HS-5 (cell line): ENCODE measurements at places on chromosomes 7 and 10.
A peak's percentile ranks its signal among the peaks of the same experiment; 100 is the strongest.

GRCh38 chr7:79980376-79980775 lies 154.3 kb upstream of the GNAI1 start:
- no peak for DNase-seq

DNA sequence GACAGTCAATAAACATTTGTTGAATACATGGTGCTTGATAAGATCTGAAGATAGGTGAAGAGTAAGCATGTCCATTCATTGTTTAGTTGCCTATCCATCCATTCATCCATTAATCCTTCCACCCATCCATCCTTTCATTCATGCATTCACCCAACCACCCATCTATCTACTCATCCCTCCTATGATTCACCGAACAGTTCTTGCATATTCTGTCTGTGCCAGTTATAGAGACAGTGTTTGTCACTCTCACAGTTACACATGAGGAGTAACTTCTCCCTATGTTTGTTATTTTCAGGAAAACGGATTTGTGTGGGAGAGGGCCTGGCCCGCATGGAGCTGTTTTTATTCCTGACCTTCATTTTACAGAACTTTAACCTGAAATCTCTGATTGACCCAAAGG lies 86.0 kb upstream of the CYP2C9 start:
- DNase-seq: no peak

DNA sequence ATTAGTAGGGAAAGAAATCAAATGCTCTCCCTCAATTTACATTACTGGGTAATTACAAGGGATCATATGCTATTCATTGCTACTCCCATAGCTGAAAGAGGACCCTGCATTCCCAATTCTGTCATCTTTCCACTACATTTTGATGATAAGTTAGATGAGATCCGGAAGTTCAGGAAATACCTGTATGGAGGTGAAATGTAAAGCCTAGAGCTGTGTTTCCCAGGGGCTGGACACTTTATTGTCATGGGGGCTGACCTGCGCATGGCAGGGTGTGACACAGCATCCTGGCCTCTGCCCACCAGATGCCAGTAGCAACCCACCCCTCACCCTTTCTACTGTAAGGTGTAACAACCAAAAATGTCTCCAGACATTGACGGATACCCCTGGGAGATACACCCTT lies 56.6 kb downstream of the HECW1 start:
- DNase-seq: no peak

DNA sequence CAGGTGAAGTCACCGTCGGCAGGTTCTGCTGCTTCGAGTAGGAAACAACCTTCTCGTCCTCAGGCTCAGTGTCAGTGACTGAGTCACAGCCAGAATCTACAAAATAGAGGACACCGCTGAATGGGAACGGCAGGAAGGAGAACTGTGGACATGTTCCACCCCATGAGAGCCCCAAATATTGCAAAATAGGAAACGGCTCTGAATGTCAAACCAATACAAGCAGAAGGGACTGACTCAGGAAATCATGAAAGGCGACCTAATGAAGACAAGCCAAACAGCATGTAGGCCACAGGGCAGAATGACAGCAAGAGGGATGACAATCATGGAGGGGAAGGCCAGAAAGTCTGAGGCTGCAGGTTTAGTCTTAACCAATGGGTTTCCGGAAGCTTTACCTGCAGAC lies 63.5 kb downstream of the PIK3AP1 start:
- DNase-seq: no peak

- DNase-seq: no peak
Measured at GRCh38 chr10:63003816-63004453, 129.2 kb upstream of the NRBF2 start.

DNA sequence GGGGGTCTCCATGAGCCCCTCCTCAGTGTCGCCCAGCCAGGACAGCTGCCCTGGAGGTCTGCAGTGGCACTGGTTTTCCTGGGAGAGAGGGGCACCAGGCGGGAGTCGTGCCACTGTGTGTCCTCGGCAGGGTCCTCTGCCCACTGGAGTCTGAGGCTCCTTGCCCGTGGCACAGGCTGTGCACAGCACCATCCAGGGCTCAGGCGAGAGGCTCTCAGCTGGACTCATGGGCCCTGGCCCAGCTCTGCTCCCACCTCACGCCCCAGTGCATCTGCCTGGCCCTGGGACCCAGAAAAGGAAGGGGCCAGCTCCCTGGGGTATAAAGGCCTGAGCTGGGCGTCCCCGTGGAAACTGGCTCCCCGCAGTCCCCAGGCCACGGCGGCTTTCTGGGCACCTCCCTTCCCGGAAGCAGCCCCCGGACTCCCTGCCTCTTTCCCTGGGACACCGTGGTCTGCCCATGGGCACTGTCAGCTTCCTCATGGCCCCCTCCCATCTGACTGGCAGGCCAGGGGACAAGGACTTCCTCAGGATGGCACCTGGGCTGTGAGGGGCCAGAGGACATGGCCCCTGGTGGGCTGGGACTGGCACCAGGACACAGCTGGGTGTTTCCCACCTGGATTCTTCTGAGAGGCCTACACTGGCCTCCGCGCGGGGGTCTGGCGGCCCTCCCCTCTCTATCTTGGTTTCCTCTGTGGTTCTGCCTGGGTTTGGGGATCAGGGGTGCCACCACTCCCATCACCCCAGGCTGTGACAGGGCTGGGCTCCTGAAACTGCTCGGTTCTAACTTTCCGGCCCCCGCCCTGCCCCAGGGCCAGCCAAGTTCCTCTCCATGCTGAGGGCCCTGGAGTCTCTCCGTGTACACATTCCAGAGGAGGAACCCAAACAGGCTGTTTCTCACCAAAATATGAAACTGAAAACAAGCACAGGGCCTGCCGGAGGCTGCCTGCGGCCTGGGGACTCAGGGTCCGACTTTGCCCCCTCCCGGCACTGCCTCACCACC lies 5.5 kb downstream of the FOXL3 start:
- DNase-seq: no peak

DNA sequence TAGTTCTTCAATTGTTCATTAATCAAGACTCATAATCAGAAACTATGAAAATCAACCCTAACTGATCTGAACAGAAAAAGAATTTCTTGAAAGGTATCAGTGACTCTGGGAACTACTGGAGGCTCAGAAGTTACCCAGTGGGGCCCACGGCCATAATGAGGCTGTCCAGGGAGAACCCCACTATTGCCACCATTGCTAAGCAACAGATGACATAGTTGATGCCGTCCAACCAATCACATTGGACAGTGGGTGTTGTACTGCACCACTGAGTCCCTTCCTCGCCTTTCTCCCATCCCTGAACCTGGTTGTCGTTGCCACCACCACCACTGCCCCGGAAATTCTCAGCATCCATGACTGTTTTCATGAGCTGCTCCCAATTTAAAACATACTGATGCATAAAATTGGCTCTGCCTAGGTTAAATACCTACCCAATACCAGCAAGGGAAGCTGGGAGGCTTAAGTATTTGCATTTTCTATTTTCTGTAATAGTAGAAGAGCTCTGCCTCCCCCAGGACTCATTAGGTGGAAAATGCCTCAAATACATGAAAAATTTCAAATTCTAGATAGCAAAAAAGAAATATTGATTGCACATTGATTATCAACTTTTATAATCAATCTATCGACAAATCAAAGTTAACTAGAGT lies 26.7 kb upstream of the USP6NL start:
- no peak for DNase-seq

DNA sequence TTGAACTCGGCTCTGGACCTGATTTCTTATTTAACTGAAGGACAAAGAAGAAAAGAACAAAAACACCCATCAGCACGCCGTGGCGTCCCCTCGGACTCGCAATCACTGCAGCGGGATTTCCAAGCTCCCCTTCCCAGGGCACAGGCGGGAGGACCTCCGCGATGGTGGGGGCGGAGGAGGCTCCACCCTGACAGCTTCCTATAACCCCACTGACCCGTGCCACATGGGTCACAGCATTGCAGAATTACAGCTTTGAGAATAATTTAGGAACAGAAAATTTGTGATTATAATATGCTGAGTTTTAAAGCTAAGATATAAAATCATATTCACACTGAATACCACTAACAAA lies 129.7 kb upstream of the SEC61G start:
- no peak for DNase-seq

GRCh38 chr7:36062154-36062815 lies 90.8 kb upstream of the EEPD1 start:
- no peak for DNase-seq

DNA sequence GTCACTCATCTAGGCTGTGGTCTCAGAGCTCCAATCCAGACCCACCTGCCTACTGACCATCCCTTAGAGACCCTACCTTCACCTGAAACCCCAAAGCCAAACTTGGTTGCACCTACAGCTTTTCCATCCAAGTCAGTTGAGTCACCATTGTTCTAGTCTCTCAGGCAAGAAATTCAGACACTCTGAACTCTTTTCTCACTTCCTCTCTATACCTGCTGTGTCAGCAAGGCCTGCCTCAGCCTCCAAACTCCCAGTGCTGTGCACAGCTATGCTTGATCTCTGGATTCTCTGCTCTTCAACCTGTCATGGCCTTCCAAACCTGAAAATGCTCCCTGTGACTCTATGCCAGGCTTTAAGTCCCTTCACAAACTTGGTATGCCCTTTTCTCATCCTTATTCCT lies 47.4 kb upstream of the MTURN start:
- no peak for DNase-seq

GRCh38 chr10:122141821-122142640 lies 129.1 kb upstream of the BTBD16 start:
- DNase-seq: no peak

- no peak for DNase-seq
Measured at GRCh38 chr10:56928714-56929113, 567.7 kb upstream of the ZWINT start.

GRCh38 chr10:98316170-98316569 lies 48.2 kb upstream of the LOXL4 start:
- no peak for DNase-seq

- DNase-seq: peak; percentile 68
Measured at GRCh38 chr10:97673736-97674525, 13.1 kb downstream of the AVPI1 start.

GRCh38 chr7:93279541-93279940 lies 47.4 kb downstream of the VPS50 start:
- no peak for DNase-seq

GRCh38 chr7:8579661-8580194 lies 146.3 kb downstream of the NXPH1 start:
- DNase-seq: no peak

DNA sequence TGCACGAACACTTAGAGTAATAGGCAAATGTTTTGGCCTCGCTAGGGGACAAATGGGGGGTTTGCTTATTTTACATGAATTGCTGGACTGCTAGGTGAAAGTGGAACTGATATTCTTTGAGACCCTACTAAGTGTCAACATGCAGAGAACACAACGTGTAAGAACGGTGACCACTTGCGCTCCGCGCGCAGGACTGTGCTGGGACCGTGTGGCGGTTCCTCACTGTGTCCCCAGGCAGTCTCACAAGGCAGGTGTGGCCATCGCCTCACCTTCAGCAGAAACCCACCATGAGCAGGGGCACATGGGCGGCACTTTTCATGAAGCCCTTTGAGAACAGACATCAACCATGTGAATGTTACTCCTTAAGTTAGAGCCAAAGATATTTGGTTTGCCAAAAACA lies 27.2 kb downstream of the PTPRN2 start:
- DNase-seq: no peak

DNA sequence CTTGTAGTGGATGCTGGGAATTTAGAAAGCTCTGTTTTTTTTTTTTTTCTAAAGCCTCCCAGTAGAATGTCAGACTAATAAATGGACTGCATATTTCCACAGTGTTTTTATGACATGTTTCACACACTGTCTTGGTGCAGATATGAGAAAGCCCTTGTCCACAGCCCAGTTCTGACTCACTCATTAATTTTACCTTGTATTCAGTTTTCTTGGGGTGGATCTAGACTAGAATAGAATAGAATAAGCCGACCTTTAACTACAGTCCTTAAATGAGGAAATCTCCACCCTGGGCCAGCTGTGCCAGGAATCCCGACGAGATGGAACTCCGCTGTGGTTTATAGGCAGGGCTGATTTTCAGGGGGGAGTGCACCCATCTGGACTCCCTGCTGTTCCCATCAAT lies 274.7 kb downstream of the NRG3 start:
- DNase-seq: no peak

DNA sequence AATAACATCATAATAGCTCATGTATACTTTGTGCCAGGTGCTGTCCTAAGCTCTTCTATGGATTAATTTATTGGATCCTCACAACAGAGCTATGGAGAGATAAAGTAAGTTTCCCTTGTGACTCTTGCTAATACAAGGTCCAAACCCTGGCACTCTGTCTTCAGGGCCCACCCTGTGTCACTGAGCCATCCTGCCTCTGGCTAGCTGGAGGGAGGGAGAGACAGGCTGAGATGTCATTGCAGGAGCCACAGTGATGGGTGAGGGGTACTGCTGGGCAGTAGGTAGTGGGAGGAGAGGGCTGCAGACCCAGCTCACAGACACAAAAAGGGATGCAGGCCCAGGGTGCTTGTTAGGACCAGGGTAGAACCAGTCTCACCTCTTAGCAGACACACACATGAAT lies 16.9 kb downstream of the GCK start:
- no peak for DNase-seq

GRCh38 chr10:92290076-92290836 lies 622 bp downstream of the CPEB3 start:
- DNase-seq: peak; percentile 10

- DNase-seq: peak; percentile 6
Measured at GRCh38 chr10:127117125-127117524, 79.3 kb downstream of the INSYN2A start.

DNA sequence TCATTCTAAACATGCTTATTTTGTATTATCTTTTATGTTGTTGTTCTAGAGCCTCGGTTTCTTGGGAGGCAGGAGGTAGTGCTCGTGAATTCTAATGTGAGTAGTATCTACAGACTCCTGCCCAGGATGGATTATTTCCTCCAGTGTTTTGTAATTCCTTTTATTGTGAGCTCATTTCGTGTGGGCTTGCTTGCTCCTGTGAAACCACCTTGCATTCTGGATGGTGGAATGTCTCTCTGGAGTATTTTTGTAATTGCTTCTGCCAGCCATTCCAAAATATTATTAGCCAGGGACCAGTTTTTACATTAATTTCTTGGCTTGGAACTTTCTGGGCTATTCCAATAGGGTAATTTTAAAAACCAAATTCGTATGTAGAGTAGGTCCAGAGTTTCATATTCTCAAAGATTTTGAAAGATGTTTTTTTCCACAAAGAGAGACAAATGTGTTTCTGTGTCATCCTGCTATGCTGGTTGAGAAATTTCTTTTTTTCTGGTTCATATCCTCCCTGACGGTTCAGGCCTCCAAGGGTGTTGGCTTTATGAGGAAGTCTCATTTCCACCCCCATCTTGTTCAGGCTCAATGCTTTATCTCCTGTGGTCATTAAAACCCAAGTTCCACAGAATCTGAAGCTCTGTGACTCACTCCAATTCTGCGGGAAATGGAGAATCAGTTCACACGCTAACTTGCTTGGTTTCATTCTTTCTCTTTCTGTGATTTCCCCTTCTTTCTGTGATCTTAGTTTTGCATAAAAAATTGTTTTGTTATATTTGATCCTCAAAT lies 41.7 kb upstream of the CALD1 start:
- peak; percentile 24 for DNase-seq

- DNase-seq: no peak
Measured at GRCh38 chr7:80403686-80404241, 108.1 kb downstream of the GNAT3 start.

DNA sequence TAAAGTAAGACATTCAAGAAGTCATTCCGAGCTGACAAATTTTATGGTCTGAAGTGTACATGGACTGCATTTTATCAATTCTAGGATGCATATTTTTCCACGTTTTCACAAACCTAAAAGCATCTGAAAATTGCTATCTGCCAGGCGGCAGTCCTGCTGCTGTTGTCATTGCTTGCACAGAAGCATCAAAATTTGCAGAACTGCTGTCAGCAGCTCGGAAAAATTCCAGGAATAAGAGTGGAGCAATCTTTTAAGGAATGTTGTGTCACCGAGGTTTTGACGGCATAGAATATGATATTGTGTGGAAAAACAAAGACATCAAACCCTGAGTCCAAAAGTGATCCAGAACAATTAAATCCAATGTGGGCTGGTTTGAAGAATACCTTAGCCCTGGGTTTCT lies 61.4 kb downstream of the CHCHD3 start:
- no peak for DNase-seq
